ENCODE measurements at places on chromosomes 5 and 9.

GRCh38 chr9:112623198-112623597 lies 94.7 kb downstream of the INIP start:
- no peak for DNase-seq

GRCh38 chr9:87640385-87640795 lies 85.5 kb upstream of the CTSL start:
- no peak for DNase-seq

DNA sequence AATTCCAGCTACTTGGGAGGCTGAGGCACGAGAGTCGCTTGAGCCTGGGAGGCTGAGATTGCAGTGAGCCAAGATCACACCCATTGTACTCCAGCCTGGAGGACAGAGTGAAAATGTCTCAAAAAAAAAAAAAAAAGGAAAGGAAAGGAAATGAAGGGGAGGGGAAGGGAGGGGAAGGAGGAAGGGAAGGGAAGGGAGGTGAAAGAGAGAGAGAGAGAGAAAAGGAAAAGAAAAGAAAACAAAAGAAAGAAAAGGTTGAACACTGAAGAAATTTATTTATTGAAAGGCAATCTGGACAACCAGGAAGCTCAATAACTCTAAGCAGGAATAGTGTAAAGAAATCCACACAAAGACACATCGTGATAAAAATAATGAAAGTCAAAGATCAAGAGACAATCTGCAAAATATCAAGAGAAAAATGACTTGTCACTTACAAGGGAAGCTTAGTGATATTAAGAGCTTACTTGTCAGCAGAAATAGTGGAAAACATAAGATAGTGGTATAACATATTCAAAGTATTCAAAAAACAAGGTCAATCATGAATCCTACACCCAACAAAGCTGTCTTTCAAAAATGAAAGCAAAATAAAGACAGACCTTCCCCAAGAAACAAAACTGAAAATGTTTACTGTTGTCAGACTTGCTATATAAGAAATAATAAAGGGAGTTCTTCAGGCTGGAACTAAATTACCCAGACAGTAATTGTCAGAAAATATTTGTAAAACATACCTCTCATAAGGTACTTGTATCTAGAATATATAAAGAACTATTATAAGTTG lies 10.9 kb upstream of the RIMOC1 start:
- no peak for DNase-seq

- no peak for DNase-seq
Measured at GRCh38 chr9:133784731-133785561, 46.8 kb upstream of the SARDH start.

- no peak for DNase-seq
Measured at GRCh38 chr9:120944434-120944843, 17.8 kb upstream of the TRAF1 start.

- DNase-seq = no peak
Measured at GRCh38 chr5:169942181-169942580, 38.1 kb downstream of the INSYN2B start.

DNA sequence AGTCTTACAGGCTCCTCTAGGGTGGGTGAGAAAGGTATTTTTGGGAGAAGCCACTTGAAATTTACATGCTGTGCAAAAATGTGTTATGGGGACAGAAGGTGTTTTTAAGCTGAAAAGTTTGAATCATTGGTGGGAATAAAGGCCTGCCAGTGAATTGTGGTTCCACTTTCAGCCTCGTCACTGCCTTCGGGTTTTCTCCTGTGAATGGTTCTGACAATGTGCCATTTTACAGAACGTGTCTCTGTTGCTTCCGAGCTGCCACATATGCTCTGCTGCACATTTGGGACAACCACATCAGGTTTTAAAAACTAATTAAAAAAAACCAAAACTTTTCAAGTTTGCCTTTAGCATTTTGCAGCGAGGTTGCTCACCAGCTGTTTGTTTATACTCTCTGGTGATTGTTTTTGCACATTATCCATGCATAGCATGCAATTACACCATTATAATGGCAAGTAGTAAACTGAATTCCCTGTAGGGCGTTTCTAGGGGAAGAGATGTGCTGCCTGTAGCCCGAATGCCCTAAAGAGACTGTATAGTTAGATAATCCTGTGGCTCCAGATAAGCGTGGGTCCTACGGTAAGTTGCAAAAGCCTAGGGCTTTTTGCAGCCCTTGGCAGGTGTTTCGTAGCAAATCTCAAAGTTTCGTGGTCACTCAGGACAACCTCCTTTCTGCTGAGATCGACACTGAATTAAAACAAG lies 40.1 kb upstream of the SUB1 start:
- no peak for DNase-seq

GRCh38 chr9:135776893-135777622 lies 75.1 kb downstream of the KCNT1 start:
- no peak for DNase-seq

GRCh38 chr9:82882748-82883147 lies 180.2 kb downstream of the RASEF start:
- DNase-seq = no peak

DNA sequence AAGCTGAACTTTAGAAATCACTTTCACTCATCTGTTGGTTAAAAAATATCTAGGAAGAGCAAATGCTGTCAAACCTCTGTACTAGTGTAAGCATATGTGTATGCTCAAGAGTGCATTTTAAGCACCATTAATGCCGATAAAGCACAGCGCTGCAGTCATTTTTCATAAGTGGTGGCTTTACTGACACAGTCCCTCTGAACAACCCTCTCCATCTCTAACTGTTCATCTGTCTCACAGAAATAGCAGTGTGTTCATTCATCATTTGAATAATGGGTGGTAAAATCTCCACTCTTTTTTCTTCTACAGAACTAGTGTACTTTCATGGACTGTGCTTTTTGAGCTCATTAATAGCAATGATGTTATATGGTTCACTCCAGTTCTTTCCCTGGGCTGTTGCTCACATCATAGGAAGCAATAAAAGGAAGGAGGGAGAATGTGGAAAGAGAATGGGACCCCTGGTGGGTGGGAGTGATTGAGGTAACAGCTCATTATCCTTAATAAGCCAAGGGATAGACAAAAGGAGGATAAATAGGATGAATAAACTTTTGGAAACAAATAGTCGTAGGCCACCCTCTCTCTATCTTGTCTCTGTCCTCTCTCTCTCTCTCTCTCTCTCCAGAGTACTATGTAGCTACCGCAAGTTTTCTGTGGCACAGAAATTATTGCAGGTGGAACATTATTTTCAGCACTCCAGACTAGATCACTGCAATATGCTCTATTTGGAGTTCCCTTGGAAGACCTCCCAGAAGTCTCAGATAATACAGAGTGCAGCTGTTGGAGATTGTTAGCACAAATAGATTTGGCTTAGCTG lies 117.9 kb upstream of the PRDM9 start:
- peak; percentile 41 for DNase-seq

GRCh38 chr9:118595719-118596305 lies 773.4 kb downstream of the BRINP1 start:
- peak; percentile 72 for DNase-seq

DNA sequence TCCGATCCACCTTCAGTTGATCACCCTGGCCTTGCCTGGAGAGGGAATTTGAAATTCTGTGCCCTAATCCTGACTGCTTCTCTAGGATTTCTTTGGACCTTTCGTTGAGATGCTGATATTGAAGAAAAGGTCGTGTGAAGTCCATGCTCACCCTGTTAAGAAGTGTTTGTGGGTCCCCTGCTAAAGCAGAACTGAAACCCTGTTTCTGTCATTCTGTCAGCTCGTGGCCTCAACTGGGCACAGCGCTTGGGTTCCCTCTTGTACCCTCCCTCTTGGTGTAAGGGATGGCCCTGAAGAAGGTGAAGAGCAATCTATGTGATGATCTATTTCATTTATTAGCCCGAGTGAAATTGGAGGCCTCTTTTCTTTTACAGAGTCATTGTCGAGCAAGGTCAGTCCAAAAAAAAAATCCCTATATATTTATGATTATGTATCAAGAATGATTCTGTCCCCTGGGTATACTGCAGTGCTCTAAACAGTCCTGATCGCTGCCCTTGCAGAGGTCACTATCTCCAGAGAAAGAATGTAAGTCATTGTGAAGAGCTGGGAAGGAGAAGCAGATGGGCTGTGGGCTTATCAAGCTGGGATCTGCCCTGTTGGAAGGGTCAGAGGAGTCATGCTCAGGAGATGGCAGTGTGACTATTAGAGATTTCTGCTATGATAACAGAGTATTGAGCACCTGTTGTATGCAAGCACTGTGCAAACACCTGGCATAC lies 56.1 kb downstream of the WWC1 start:
- no peak for DNase-seq

DNA sequence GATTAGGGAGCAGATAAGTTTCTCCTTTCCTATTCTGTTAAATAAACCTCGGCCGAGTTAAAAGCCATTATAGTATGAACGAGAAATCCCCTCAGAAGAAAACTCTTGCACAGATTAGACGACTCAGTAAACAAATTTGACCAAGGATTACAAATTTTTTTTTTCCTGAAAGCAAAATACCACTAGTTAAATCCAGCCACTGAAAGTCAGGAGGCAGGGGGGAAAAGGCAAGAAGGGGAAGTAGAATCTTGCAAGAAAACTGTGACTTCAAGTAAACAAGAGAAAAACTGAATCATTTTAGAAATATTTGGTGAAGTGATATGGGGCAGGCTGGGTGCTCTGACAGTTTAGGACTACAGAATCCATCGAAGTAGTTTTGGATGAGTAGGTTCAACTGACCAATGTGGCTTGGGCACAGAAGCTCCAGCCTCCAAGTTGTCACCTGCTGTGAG lies 251.0 kb downstream of the DENND1A start:
- DNase-seq = no peak

GRCh38 chr9:93230601-93231000 lies 46.7 kb downstream of the WNK2 start:
- no peak for DNase-seq

DNA sequence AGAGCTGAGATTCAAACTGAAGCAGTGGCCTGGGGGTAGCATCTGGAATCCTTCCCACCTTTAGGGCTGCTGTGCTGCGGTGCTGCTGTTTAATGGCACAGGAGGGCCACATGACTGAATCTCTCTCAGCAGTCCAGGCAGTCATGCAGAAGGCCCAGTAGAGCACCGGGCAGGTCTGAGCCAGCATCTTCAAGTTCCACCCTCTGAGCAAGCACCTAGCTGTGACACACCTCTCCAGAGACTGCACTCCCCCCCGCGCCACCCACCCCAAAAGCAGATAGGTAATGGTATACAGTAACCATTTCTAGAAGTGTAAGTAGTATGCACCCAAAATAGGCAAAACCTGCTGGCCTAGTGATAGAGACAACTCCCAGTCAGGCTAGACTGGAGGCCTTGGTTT lies 8.2 kb downstream of the IL4 start:
- DNase-seq = no peak

DNA sequence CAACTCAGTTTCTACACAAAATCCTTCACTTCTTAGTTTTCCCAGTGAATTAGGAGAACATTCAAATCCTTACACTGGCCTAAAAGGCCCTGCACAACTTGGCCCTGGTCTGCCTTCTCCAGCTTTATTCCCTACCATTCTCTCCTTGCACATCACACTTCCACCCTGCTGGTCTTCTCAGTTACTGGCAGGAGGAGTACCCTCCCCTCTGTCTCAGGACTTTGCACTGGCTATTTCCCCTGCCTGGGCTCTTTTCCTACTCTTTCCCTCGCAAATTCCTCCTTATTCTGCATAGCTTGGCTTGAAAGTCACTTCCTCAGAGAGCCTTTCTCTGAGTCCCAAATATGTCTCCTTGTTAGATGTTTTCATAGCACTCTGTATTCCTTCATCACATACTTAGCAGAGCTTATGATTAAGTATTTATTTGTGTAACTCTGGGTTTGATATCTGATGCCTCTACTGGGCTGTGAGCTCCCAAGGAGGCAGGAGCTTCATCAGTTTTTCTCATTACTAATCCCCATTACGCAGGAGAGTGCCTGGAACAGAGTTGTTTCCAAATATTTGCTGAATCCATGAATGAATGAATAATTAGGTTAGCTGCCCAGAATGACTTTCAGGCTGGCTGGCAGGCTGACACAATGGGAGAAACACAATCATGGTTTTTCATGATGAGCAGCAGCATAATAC lies 159.8 kb upstream of the KLF9 start:
- no peak for DNase-seq

DNA sequence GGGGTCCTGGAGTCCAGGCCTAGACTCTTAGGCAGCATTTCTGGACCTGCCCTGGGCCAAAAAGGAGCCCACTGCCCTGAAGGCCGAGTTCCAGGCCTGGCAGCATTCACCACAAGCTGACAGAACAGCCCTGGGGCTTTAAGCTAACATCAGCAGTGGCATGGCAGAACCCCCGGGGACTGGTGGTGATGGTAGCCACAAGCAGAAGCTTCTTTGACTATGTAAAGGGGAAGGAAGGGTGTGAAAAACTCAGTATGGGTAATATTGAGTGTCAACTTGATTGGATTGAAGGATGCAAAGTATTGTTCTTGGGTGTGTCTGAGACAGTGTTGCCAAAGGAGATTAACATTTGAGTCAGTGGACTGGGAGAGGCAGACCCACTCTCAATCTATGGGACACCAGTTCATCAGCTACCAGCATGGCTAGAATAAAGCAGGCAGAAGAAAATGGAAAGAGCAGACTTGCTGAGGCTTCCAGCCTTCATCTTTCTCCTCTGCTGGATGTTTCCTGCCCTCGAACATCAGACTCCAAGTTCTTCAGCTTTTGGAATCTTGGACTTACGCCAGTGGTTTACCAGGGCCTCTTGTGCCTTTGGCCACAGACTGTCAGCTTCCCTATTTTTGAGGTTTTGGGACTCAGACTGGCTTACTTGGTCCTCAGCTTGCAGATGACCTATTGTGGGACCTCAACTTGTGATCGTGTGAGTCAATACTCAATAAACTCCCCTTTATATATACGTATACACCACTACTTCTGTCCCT lies 661.0 kb upstream of the C9orf72 start:
- no peak for DNase-seq

All from NCI-H524 (cell line).